ENCODE measurements at places on chromosomes 5 and 9. TPM values are rescaled to one million over a fixed set of nuclear protein-coding genes. Genes with fewer than 3 reads are reported as not detected.

- no peak for DNase-seq
Measured at GRCh38 chr5:35863159-35863558, 6.5 kb downstream of the IL7R start.

Gene FOXD4L4
- total RNA-seq = 0.17 TPM

Gene LECT2
- not detected for total RNA-seq

- DNase-seq = no peak
Measured at GRCh38 chr9:38768351-38768761, 48.4 kb upstream of the FAM240B start.

- DNase-seq = no peak
Measured at GRCh38 chr5:35337340-35338156, 107.3 kb upstream of the PRLR start.

Gene TAS2R1
- not detected for total RNA-seq

DNA sequence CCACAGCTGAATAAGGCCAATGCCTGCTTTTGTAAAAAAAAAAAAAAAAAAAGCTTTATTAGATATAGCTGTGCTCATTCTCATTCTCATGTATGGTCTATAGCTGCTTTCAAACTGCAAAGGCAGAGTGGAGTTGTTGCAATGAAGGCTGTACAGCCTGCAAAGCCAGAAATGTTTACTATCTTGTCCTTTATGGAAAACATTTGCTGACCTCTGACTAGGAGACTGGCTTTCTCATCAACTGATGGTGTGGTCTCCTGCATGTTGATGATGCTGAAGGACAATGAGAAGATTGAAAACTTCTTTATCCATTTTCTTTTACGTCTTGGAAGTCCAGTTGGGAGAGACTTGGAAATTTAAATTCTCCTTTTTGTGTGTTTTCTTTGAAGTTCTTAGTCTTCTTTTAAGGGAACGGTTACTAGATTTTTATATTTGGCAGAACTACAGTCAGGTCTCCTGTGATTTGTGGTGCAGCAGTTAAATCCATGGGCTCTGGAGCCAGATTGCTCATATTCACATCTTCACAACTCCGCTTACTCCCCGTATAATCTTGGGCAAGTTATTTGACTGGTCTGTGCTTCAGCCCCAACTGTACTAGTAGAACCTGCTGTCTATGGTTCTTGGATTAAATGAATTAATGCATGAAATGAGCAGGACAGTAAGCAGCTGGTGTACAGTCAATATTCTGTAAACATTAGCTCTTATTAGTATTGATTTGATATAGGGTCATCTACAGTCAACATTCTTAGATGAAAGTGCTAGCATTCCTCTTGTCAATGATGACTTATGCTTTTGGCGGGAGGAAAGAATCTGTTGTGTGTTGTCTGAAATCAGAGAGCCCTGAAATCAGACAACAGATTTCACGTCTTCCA is 39.7 kb upstream of the BASP1 start:
- DNase-seq = no peak

DNA sequence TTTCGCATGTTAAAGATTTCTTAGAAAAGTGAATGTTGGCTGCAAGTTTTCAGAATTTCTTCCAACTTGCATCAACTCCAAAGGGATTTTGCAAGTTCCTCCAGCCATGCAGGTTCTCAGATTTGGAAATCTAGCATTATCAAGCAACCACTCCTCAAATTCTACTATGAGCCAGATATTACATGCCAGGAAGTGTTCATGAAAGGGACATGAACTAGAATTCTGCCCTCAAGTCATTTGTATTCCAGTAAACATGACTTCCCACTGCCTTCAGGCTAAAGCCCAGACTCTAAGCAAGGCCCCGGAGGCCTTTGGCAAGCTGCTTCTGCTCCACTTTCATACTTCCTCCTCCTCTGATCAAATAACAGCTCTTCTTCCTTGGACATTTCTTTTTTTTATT is 111.3 kb upstream of the PAPPA start:
- no peak for DNase-seq

Gene ANGPTL2
- 12.0 TPM for total RNA-seq

DNA sequence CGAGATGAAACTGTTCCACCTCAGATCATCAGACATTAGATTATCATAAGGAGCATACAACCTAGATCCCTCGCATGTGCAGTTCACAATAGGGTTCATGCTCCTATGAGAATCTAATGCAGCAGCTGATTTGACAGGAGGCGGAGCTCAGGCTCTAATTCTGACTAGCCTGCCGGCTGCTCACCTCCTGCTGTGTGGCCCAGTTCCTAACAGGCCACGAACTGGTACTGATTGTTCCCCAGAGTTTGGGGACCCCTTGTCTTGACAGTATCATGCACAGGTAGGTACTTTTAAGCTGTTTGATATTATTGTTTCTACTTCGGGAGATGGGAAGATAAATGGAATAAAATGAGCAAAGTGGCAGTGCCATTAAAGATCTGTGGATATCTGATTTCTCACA is 66.9 kb downstream of the ZCCHC7 start:
- DNase-seq = no peak

Gene PRR16
- 2.4 TPM for total RNA-seq

DNA sequence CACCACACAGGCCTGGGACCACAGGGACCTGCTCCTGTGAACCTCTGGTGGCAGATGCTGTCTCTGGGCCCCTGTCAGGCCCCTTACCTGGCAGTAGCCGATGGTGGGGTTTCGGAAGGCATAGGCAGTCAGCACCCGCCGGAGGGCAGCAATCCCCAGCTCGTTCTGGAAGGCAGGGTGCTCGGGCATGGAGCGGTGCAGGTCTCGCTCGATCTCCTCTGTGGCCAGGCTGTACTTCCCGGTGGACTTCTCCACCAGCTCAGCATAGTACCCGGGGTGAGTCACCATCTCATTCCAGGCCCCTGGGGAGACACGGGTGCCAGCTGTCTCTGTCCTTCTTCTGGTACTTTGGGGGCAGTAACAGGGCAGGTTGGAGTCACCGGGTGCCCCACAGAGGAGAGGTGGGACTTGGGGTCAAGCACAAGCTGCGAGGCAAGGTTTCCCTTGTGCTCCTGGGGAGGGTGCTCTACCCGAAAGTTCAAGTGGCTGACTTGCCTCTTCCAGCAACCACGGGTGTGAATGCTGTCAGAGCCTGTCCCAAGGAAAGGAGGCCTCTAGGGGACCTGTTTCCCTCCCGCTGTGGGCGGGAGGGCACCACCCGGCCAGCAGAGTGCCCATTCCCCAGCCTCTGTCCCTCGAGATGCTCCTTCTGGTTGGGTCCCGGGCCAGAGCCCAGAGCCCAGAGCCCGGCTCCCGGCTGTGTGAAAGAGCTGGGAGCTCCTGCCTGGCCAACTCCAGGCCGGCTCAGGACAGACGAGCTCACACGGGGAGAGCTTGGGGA is 19.8 kb upstream of the MRNIP start:
- DNase-seq = no peak

- DNase-seq = no peak
Measured at GRCh38 chr9:87810679-87811178, 71.9 kb upstream of the SPATA31E1 start.

DNA sequence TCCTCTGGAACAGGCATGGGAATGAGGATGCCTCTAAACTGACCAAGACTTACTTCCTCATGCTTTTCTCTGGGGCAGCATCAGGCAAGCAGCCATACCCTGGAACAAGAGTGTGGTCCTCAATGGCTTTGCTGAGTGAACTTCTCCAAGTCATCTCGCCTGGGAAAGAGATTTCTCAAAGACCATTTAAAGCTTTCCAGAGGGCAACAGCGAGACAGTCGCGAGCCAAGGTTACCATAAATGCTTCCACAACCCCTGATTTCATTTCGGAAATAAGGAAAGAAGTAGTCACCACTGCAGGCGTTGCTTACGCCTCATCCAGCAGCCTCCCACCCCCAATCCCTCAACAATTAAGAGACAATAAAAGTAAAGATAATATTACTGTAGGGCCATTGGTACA is 1.1 kb upstream of the SNCAIP start:
- DNase-seq = no peak

Gene TAF1L
- total RNA-seq = not detected

DNA sequence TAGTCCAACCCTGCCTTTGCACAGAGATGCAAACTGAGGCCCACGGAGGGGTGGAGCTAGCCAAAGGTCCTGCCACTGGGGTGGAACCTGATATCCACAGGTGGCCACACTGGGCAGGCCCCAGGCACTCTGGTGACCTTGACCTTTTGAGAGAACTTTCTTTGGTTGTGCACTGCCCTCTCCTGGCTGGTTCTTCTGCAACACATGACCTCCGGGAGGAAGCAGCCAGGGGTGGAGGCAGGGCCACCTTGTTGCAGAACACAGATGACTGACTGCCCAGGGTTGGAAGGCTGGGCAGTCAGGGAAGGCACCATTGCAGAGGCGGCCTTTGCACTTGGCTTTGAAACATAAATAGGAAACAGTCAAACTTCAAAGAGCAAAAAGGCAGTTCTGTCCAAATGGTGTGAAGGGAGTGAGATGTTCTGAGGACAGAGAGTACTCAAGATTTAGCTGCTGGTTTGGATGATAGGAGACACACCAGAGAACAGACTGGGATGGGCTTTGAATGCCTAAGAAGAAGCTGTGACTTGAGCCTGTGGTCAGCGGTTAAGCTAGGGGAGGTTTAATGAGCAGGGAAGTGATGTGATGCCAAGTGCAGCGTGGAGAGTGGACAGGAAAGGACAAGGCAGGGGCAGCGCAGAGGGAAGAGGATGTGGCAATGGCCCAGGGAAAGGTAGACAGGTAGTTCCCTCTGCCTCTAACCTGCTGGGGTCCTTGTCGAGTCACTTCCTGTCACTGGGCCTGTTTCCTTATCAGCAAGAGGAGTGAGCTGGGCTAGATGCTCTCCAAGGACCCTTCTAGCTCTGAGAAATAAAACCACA is 6.8 kb upstream of the TCOF1 start:
- DNase-seq = peak; percentile 85

Gene LOX
- 2.4 TPM for total RNA-seq

GRCh38 chr9:14219850-14220249 is 94.1 kb downstream of the NFIB start:
- no peak for DNase-seq

DNA sequence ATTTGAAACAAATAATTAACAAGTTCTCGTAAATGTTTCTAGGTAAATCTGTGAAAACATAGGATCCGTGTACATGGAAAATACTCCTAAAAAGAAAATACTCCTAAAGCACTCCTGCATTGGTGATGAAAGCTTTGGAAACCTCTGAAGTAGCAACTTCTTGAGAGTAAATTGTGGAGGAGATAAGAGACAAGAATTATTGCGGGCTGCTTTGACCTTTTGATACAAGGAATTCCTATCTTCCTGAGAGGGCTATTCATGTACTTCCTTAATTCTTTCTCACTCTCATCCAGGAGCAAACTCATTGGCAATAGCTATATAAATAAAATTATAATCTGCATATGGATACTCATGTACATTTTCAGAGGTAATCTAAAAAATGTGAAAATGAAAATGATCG is 158.4 kb upstream of the PIK3R1 start:
- no peak for DNase-seq

Gene OR1J2
- total RNA-seq = not detected

DNA sequence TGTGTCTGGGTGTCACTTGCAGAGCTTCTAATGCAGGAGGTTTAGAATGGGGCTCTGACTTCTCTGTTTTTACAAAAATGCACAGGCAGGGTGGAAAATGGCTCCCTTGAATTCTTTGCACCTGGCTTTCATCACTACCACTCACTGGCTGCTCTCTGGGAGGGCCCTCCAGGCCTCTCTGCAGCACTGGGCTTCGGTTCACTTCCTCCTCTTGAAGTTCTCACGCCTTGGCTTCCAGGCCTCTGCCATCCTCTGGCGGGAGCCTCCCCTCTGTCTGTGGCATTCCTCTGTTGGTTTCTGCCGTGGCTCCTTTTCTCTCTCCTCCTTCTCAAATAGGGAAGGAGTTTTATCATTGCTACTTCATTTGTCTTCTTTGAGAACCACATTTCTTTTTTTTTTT is 2.8 kb upstream of the PRLR start:
- DNase-seq = no peak

Gene TNC
- total RNA-seq = 3.0 TPM

GRCh38 chr5:114467729-114468128 is 105.9 kb downstream of the KCNN2 start:
- DNase-seq = no peak

DNA sequence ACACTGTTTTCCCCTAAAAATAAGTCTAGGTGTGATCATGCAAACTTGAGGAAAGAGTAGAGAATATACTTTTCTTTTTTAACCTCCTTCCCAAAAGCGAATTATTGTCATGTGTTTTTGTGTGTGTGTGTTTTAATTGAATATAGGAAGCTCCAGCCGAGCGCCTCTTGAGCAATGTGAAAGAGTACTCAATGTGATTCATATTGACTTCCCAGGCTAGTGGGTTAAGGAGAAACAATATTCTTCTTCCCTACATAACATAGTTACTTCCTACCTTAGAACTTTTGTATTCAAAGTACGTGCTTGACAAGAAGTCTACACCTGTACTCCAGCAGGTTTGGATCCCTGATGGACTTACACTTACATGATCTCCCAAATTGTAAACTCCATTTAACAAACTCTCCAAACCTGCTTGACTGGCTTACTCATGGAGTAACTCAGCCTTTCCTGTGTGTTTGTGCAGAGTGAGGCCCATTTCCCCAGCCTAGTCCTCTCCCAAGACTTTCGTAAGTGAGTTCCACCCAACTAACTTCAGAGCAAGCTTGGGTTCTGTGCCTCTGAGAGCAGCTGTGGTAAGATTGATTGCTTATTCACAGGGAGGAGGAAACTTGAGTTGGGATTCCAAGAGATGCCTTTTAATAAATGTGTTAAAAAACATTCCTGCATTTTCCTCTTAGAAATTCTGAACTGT is 9.3 kb downstream of the SLC28A3 start:
- DNase-seq = no peak

GRCh38 chr5:53067641-53068040 is 41.9 kb downstream of the MOCS2 start:
- no peak for DNase-seq

DNA sequence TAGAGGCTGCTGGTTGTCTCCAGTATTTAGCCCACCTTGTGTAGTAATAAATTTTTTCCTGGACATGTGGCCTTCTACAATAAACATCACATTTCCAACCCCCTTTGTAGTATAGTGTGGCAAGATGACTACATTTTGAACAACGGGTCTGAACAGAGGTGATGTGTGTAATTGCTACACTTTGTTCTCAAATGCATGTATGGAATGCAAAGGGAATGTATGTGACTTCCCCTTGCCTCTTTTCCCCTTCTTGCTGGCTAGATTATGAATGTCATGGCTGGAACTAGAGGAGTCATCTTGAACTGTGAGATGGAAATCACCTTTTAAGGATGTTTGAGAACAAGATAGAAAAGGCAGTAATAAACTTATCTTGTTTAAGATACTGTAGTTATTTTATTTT is 54.5 kb downstream of the PRR16 start:
- no peak for DNase-seq

DNA sequence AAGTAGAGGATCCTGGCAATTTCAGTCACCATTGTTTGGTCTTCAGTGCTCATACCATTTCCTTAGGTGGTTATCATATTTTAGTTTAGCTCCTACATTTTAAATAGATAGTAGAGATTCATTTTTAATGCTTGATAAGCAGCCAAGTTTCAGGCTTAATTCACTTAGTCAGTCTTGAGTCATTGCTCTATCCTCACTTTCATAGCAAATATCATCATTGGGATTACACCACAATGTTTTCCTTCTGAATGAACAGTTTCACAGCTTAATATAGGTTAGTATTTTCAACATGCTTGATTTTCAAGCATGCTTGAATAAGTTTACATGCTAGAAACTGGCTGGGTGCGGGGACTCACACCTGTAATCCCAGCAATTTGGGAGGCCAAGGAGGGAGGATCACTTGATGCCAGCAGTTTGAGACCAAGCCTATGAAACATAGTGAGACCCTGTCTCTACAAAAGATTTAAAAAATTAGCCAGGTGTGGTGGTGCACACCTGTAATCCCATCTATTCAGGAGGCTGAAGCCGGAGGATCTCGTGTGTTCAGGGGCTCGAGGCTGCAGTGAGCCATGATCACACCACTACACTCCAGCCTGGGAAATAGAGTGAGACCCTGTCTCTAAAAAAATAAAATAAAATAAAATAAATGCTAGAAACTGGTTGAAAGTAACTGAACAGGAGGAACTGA is 339.9 kb downstream of the ADGRV1 start:
- DNase-seq = no peak
